ENCODE measurements at places on chromosomes 7 and 10. TPM values are rescaled to one million over a fixed set of nuclear protein-coding genes. Genes with fewer than 3 reads are reported as not detected.
A peak's percentile ranks its signal among the peaks of the same experiment; 100 is the strongest.

The MINPP1 gene
- total RNA-seq = 14.1 TPM

The GNGT1 gene
- not detected for total RNA-seq

The PLEKHS1 gene
- 1.3 TPM for total RNA-seq

The PHTF2 gene
- total RNA-seq = 4.6 TPM

DNA sequence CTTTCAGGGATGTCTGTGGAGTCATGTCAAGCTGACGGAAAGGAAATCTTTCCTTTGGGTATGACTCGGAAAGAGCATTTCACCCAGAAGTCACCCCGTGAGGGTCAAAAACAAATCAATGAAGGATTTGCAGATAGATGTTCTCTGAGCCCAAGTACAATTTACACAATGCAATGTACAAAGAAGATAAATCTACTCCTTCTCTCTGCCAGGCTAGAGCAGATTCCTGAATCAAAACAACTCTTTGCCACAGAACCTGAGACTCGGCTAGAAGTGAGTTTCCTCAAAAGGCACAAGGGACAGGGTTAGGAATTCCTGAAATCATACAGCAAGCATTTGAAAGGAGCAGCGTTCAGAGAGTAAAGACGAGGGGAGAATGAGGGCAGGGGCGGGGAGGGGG is 34.0 kb upstream of the CALN1 start:
- no peaks in the 10 kb centered on the region for H3K36me3 ChIP-seq
- H3K27ac ChIP-seq = no peak overlapping the region
- peaks cover 34% of the 10 kb centered on the region for H3K27me3 ChIP-seq
- DNase-seq = no peak
- H3K4me1 ChIP-seq = peaks cover 8% of the 10 kb centered on the region
- no peak overlapping the region for H3K4me3 ChIP-seq

GRCh38 chr7:81272176-81272575 is 353.3 kb upstream of the SEMA3C start:
- no peak overlapping the region for H3K4me3 ChIP-seq
- H3K27ac ChIP-seq = no peak overlapping the region
- H3K4me1 ChIP-seq = no peaks in the 10 kb centered on the region
- H3K36me3 ChIP-seq = no peaks in the 10 kb centered on the region
- no peaks in the 10 kb centered on the region for H3K27me3 ChIP-seq

DNA sequence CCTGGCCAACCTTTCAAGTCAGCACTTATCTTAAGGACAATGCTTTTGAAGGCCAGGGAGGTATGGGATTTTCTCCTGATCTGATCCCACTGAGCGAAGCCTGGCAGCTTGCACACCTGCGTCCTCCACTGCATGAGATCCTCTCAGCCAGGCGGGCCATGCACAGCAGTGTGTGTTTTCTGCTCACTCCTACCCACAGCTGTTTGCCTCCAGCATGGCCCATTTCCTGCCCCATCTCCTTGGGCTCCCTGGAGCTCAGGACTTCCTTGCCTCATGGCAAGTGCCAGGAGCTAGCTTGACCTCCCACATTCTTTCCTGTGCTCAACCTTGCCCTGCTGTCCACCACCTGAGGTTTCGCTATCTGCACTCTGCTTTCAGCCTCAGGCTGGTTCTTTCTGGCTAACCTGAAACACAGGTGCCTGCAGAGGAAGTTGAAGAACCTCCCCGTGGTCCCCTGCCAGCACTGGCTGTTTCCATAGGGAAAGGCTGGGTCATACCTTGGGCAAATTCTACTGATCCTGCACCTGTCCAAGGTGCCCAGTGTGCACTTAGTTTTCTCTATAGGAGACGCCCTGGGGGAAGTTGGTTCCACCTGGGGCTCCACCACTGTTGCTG is 43.9 kb upstream of the EEPD1 start:
- DNase-seq = peak; percentile 81
- H3K4me3 ChIP-seq = no peak overlapping the region
- no peaks in the 10 kb centered on the region for H3K4me1 ChIP-seq
- H3K36me3 ChIP-seq = no peaks in the 10 kb centered on the region
- peak overlapping the region; percentile 62 for H3K27ac ChIP-seq

GRCh38 chr10:70381471-70382421 is 679 bp downstream of the LRRC20 start:
- peak overlapping the region; percentile 63 for H3K4me3 ChIP-seq
- peaks cover 18% of the 10 kb centered on the region for H3K4me1 ChIP-seq
- no peaks in the 10 kb centered on the region for H3K36me3 ChIP-seq
- peak; percentile 78 for DNase-seq

DNA sequence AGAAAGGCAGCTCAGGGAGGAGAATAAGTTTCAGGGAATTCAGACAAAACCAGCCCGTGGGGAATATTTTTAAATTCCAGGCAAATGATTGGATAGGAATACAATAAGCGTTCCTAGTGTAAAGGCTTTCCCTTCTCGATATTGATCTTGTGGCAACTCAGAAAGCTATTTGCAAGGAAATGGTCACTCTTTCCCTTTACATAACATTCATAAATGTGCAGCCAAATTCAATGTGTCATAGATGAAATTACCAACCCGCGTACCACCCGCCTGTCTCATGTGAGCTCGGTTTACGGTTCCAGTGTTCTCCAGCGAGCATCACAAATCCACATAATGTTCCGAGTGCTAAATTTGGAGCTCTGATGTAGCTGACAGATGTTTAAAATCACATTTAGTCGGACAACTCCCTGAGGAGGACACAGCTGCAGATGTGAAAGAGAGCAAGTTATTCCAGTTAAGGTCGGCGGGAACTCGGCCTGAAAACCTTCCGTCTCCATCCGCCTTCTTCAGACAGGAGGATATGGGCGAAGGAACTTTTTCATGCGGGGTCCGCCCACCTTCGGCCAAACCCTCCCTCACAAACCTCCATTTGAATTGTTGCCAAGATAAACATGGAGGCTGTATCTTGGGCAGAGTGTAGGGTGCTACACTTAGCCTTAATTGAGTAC is 327.0 kb downstream of the RNLS start:
- H3K4me1 ChIP-seq = peaks cover 5% of the 10 kb centered on the region
- H3K36me3 ChIP-seq = no peaks in the 10 kb centered on the region
- H3K4me3 ChIP-seq = no peak overlapping the region
- DNase-seq = no peak
- H3K27ac ChIP-seq = peak overlapping the region; percentile 56

- H3K36me3 ChIP-seq = no peaks in the 10 kb centered on the region
- no peak overlapping the region for H3K27ac ChIP-seq
- no peaks in the 10 kb centered on the region for H3K27me3 ChIP-seq
- H3K4me3 ChIP-seq = no peak overlapping the region
- no peak for DNase-seq
Measured at GRCh38 chr10:42987575-42987974, 89.3 kb upstream of the RET start.

DNA sequence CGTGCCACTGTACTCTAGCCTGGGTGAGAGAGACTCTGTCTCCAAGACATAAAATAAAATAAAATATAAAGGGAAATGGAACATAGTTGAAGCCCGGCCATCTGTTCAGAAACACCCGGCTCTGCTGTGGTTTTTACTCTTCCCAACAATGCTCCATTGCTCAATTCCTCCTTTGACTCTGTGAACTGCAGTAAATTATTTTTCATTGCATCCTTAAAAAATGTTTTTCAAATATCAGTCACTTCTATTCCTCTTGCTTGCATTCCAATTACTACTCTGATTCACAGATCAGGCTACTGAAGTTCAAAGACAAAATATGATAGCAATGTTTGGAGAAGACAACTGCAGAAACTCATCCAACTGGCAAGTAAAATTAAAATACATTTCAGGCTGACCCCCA is 983.0 kb downstream of the SORCS1 start:
- H3K36me3 ChIP-seq = no peaks in the 10 kb centered on the region
- H3K27ac ChIP-seq = no peak overlapping the region
- no peak overlapping the region for H3K4me3 ChIP-seq
- no peaks in the 10 kb centered on the region for H3K4me1 ChIP-seq
- DNase-seq = no peak

DNA sequence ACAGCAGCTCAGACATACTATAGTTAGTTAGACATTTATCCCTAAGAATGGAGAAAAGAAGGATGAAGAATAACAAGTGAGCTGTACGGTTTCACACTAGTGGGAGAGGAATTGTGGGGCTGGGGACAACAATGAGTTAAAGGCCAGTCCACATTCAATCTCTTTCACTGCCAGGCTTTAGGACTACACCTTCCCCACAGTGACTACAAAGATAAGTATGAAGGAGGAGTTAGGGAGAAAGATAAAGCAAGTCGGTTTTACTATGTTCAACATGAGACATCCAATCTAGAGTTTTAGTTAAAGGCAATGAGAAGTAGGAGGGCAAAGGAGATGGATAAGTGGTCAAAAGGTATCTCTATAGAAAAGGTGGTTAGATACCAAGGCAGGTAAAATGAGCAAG is 16.3 kb downstream of the ARHGAP12 start:
- no peak for DNase-seq
- H3K4me1 ChIP-seq = peaks cover 52% of the 10 kb centered on the region
- no peak overlapping the region for H3K27ac ChIP-seq

GRCh38 chr7:100488333-100489095 is 4.8 kb downstream of the NYAP1 start:
- no peak overlapping the region for H3K4me3 ChIP-seq
- DNase-seq = no peak
- no peaks in the 10 kb centered on the region for H3K36me3 ChIP-seq
- no peak overlapping the region for H3K27ac ChIP-seq

GRCh38 chr7:138233189-138233588 is 156.9 kb downstream of the AKR1D1 start:
- no peak overlapping the region for H3K4me3 ChIP-seq
- no peak overlapping the region for H3K27ac ChIP-seq
- DNase-seq = no peak

DNA sequence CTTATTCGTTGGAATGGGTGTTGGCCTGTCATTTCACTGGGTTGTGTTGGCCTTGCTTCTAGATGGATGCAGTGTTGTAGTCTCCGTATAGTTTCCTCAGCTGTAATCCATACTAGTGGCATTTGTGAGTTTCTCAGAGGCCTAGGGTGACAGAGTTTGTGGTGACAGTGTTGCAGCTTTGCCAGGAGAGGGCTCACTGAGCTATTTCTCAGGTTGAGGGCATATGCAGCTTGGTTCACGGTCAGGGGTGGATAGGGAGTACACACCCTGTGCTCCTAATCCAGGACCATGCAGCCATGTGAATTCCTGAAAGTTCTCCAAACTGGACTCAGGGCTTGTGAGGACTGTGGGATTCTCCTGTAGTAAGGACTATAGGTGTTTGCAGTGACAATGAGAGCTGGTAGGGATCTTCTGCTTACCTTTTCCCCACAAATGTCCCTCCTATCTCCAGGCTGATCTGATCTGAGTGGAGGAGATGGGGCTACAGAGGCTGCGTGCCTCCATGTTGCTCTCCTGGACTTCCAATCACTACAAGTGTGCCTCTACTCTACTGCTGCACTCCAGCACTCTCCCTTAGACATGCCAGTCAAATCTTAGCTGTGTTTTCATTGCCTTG is 229.0 kb downstream of the STK31 start:
- H3K27ac ChIP-seq = no peak overlapping the region
- H3K36me3 ChIP-seq = no peaks in the 10 kb centered on the region
- DNase-seq = peak; percentile 79
- H3K4me1 ChIP-seq = no peaks in the 10 kb centered on the region
- H3K27me3 ChIP-seq = no peaks in the 10 kb centered on the region

GRCh38 chr10:16887565-16887964 is 70.3 kb upstream of the RSU1 start:
- no peak overlapping the region for H3K4me3 ChIP-seq
- peaks cover 9% of the 10 kb centered on the region for H3K4me1 ChIP-seq

- H3K4me1 ChIP-seq = no peaks in the 10 kb centered on the region
- H3K27me3 ChIP-seq = no peaks in the 10 kb centered on the region
- no peaks in the 10 kb centered on the region for H3K36me3 ChIP-seq
- H3K4me3 ChIP-seq = no peak overlapping the region
- H3K27ac ChIP-seq = no peak overlapping the region
- no peak for DNase-seq
Measured at GRCh38 chr7:12481722-12482121, 78.1 kb upstream of the VWDE start.

DNA sequence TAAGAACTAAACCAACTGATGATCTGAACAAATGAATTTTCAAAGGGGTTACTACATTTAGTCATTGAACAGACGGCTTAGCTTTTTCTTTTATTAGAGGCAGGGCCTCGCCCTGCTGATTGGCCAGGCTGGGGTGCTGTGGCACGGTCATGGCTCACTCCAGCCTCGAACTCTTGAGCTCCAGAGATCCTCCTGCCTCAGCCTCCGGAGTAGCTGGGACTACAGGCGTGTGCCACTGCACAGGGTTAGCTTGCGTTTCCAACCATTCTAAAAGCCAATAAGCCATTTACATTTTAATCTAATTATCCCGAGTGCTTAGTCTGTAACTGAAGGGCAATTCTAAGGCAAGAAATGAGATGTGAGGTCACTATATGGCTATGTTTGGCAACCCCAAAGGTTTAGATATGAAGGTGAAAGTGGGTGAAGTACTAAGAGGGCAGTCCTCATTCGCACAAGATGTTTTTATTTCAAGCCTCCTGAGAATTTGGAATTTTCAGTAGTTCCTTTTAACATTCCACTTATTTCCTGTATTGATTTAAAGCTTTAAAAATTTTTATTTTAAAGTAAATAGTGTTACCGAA is 1.6 kb upstream of the CDK13 start:
- H3K27ac ChIP-seq = peak overlapping the region; percentile 97
- no peaks in the 10 kb centered on the region for H3K36me3 ChIP-seq
- DNase-seq = peak; percentile 47
- peaks cover 10% of the 10 kb centered on the region for H3K4me1 ChIP-seq
- H3K4me3 ChIP-seq = peak overlapping the region; percentile 88

- no peak overlapping the region for H3K4me3 ChIP-seq
- no peaks in the 10 kb centered on the region for H3K4me1 ChIP-seq
- H3K27me3 ChIP-seq = no peaks in the 10 kb centered on the region
Measured at GRCh38 chr7:46026741-46027140, 105.7 kb upstream of the IGFBP3 start.

DNA sequence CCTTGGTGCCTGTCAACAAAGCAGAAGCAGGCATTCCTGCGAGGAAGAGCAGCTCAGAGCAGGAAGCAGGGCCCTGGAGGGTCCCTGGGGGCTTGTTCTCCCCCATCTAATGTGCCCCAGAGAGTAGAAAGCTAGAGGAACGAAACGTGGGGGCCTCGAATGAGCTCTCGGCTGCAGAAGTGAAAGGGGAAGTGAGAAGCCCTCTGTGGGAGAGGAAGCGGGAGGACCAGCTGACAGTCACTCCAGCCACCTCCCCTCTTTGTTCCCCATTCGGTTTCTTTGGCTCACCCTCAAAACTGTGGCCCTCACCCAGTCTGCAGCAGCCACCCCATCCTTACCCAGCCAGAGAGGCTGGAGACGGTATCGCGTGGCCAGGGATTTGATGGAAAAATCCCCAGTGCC is 25.0 kb downstream of the C10orf105 start:
- H3K4me3 ChIP-seq = no peak overlapping the region
- peak overlapping the region; percentile 35 for H3K27ac ChIP-seq
- peak; percentile 46 for DNase-seq
- H3K27me3 ChIP-seq = no peaks in the 10 kb centered on the region

DNA sequence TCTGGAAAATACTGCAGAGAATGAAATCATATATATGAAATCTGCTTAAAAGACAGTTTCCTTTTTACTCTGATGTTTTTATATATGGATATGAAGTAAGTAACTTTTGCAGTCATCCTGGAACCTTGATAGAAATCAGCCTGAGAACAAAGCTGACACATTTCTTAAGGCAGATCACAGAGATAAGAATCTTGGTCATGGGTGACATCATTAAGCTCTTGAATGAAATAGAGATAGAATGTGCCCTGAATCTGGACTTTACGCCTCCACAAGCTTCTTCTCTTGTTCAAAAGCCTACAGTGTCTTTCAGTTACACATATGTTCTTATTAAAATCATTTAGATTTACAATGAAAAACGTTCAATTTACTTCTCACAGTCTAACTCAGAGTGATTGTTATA is 319.1 kb upstream of the CNTNAP2 start:
- H3K4me3 ChIP-seq = no peak overlapping the region
- H3K27me3 ChIP-seq = no peaks in the 10 kb centered on the region
- DNase-seq = no peak
- H3K4me1 ChIP-seq = no peaks in the 10 kb centered on the region
- H3K27ac ChIP-seq = no peak overlapping the region

Measured in stomach (tissue), 19 donors.